ENCODE measurements at places on chromosomes 1 and 21. TPM values are rescaled to one million over a fixed set of nuclear protein-coding genes. Genes with fewer than 3 reads are reported as not detected.
A peak's percentile ranks its signal among the peaks of the same experiment; 100 is the strongest.

DNA sequence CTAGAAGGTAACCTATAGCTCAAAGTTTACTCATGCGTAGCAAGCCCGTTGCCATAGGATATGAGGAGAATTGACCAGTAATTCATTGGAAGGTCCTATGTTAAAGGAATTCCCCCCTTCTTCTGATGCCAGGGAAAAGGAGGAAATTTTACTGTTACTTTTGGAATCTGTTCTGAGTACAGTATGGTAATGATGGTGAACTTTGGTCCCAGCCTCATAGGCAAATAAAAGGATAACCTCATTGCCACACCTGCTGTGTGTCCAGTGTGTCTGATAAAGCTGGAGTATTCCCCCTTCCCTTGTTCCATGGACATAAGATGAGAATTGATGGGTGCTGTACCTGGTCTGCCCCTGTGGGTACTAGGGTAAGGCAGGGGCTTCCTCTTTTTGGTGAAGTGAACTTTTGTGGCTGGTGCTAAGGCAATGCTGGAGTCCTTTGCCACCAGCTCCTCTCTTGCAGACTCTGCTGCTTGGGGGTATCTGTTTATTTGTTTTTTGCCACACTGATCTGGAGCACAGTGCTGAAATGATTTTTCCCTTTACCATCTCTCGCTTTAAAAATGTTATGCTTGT is 22.2 kb downstream of the MPZ start:
- no peak overlapping the region for H3K27ac ChIP-seq
- no peaks in the 10 kb centered on the region for H3K4me1 ChIP-seq
- H3K36me3 ChIP-seq: no peaks in the 10 kb centered on the region
- no peak overlapping the region for H3K4me3 ChIP-seq

GRCh38 chr21:45607909-45608295 is 35.6 kb upstream of the PCBP3 start:
- H3K36me3 ChIP-seq: no peaks in the 10 kb centered on the region
- no peak for DNase-seq
- H3K27ac ChIP-seq: no peak overlapping the region
- H3K4me3 ChIP-seq: no peak overlapping the region

DNA sequence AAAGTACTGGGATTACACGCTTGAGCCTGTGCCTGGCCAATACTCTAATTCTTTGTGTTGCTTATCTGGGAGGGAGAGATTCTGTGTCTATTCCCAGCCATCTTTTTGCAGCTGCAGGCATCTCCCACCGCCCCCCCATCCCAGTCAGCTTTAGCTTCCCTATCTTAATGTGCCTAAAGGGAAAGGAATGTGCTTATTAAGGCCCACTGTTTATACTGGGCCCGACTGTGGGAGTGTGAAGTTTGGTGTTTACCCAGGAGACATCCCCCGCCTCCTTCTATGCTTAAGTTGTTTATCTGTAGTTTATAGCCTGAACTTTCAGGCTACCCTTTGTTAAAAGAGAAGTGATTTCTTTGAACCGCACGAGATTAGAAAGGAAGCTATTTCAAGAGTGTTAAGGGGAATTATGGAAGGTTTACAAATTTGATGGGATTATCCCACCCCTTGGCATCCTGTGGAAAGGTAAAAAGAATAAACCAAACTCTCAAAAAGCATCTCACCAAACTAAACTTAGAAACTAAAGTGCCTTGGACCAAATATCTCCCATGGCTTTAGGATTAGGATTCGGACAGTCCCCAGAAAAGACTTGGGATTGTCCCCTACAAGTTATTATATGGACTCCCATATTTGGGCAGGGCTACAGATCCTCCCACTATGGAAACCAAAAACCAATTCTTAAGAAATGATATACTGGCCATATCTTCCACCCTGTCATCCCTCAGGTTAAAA is 25.5 kb upstream of the ZNF496 start:
- no peaks in the 10 kb centered on the region for H3K36me3 ChIP-seq
- DNase-seq: no peak
- H3K27me3 ChIP-seq: no peaks in the 10 kb centered on the region
- no peaks in the 10 kb centered on the region for H3K4me1 ChIP-seq
- H3K4me3 ChIP-seq: no peak overlapping the region

Gene SMCP
- not detected for total RNA-seq

GRCh38 chr1:115469703-115470476 is 131.8 kb upstream of the NGF start:
- DNase-seq: peak; percentile 21
- H3K4me3 ChIP-seq: no peak overlapping the region
- H3K27me3 ChIP-seq: no peaks in the 10 kb centered on the region
- no peaks in the 10 kb centered on the region for H3K36me3 ChIP-seq
- H3K4me1 ChIP-seq: no peaks in the 10 kb centered on the region
- H3K27ac ChIP-seq: no peak overlapping the region

Gene SEC22B
- 26.5 TPM for total RNA-seq

GRCh38 chr1:31765041-31765467 is 914 bp upstream of the ADGRB2 start:
- peak; percentile 25 for DNase-seq
- H3K4me3 ChIP-seq: no peak overlapping the region
- peaks cover 7% of the 10 kb centered on the region for H3K27me3 ChIP-seq
- H3K27ac ChIP-seq: no peak overlapping the region

DNA sequence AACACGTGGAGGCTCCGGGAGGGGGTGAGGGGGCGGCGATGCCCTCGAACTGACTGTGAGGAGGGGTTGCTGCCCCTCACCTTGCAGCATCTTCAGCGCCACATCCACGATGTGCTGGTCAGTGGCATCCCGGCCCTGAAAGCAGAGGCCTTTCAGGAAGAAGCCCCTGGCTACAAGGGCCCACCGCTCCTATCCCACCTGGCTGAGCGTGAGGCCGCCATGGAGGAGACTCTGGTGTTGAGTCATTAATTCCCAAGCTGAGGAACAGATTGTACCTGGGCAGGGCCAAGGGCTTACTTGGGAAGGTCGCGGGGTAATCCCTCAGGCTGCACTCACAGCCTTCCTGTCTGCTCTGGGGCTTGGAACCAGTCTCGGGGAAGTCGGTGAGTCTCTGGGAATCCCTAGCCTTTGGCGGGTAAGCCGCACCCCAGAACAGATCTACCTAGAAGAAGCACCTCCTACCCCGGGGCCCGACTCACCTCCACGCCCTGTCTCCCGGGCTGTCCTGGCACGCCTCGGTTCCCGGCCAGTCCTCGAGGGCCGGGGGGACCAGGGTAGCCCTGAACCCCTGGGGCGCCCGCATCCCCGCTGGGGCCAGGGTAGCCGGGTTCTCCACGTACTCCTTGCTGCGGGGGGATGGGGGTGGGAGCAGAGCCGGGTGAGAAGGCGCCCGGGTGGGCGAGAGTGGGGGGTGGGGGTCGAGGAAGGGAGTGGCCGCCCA is 13.9 kb downstream of the COL9A2 start:
- no peaks in the 10 kb centered on the region for H3K27me3 ChIP-seq
- no peak overlapping the region for H3K4me3 ChIP-seq
- H3K27ac ChIP-seq: no peak overlapping the region
- H3K36me3 ChIP-seq: no peaks in the 10 kb centered on the region

DNA sequence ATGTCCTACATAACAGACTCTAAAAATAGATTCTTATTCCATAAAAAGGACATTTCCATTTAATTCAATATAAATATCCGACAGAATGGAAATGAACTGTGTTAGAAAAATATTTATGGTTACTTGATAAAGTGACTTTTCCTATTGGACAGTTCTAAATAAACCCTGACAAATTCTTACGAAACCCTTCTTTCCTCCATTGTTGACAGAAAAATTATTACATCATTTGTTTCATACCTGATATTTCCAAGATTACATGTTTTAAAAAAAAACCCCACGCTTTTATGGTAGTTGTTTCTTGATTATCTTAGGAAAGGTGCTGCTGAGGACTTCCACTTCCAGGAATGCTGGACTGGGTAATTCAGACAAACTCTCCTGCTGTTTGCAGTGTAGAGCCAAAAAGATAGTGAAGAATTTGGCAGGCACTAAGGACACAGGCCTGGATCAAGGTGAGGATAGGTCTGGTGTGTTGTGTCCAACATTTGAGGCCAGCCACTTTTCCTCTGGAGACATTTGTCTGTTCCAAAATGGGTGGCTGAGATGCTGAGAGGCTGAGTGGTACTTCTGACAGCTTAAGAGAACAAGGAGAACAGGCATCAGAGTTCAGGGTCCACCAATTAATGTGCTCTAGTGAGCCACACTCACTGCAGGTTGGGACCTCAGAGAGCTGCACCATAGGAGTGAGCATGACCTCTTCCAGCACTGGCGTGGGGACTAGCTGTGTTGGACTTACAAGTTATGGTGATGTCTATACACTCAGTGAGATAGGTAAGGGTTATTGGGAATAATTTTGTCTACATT is 7.0 kb upstream of the C1orf116 start:
- no peak overlapping the region for H3K4me3 ChIP-seq
- no peaks in the 10 kb centered on the region for H3K36me3 ChIP-seq
- no peak overlapping the region for H3K27ac ChIP-seq
- no peaks in the 10 kb centered on the region for H3K4me1 ChIP-seq
- peaks cover 7% of the 10 kb centered on the region for H3K27me3 ChIP-seq
- DNase-seq: no peak

Gene KCNH1
- total RNA-seq: not detected

- no peak overlapping the region for H3K27ac ChIP-seq
- no peaks in the 10 kb centered on the region for H3K27me3 ChIP-seq
- no peak overlapping the region for H3K4me3 ChIP-seq
- H3K4me1 ChIP-seq: no peaks in the 10 kb centered on the region
These were observed 53.5 kb upstream of the C8B start for GRCh38 chr1:57019236-57019839.

Gene DENND4B
- 54.3 TPM for total RNA-seq

- DNase-seq: no peak
- H3K36me3 ChIP-seq: no peaks in the 10 kb centered on the region
These were observed 63.2 kb downstream of the NENF start for GRCh38 chr1:212495766-212496494.

GRCh38 chr1:211532088-211532444 is 40.1 kb upstream of the RD3 start:
- no peak overlapping the region for H3K27ac ChIP-seq
- no peaks in the 10 kb centered on the region for H3K36me3 ChIP-seq
- no peaks in the 10 kb centered on the region for H3K27me3 ChIP-seq
- no peak overlapping the region for H3K4me3 ChIP-seq
- DNase-seq: no peak

GRCh38 chr1:228083871-228084278 is 1.4 kb downstream of the ARF1 start:
- H3K36me3 ChIP-seq: peaks cover 4% of the 10 kb centered on the region
- H3K27ac ChIP-seq: peak overlapping the region; percentile 94
- DNase-seq: peak; percentile 37
- H3K27me3 ChIP-seq: no peaks in the 10 kb centered on the region

- no peaks in the 10 kb centered on the region for H3K36me3 ChIP-seq
- H3K27ac ChIP-seq: no peak overlapping the region
- no peaks in the 10 kb centered on the region for H3K4me1 ChIP-seq
- H3K27me3 ChIP-seq: no peaks in the 10 kb centered on the region
These were observed 21.0 kb downstream of the HSPA13 start for GRCh38 chr21:14361958-14362357.

Gene TSACC
- 0.69 TPM for total RNA-seq

DNA sequence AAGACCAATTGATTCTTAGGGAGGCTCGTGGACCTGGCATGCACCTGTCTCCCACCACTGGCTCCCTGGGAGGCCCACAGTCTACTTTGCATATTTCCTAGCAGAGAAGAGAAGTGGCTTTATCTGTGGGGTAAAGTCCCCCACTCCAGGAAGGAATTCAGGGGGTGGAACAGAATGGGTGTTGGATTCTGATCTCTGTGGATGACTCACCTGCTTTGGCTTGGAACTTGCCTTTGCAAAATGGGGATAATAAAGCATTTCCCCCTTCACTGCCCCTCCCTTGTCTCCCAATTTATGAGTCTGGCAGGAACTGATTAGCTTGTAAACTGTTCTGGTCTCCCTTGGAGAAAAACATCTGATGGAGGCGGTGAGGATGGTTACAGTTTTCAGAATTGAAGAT is 21.2 kb upstream of the OTUD3 start:
- no peak overlapping the region for H3K4me3 ChIP-seq
- H3K27ac ChIP-seq: no peak overlapping the region
- H3K4me1 ChIP-seq: no peaks in the 10 kb centered on the region

Gene TRIM58
- total RNA-seq: not detected

- no peaks in the 10 kb centered on the region for H3K27me3 ChIP-seq
- DNase-seq: peak; percentile 23
- peaks cover 6% of the 10 kb centered on the region for H3K4me1 ChIP-seq
These were observed 1.1 kb upstream of the SETDB1 start for GRCh38 chr1:150925080-150925479.

DNA sequence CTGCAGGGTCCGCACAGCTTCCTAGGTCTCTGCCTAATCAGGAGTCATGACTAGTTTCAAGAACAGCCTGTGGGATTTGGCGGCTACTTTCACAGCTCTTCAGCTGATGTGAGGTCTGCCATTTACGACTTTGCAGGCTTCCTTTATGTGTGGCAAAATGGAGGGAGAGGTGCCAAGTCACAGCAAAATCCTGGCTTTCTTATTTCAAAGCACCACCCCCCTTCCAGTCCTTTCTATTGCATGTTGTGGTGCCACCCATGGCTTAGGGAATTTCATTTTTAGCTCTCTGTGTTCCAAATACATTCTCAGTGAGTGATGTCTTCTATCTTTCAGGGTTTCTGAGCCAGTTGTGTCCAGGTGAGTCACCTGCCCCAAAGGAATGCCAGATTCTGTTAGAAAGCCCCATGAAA is 75.1 kb upstream of the WLS start:
- H3K36me3 ChIP-seq: no peaks in the 10 kb centered on the region
- H3K4me3 ChIP-seq: no peak overlapping the region
- H3K27ac ChIP-seq: no peak overlapping the region
- H3K4me1 ChIP-seq: no peaks in the 10 kb centered on the region
- H3K27me3 ChIP-seq: peaks cover 4% of the 10 kb centered on the region

GRCh38 chr1:155931332-155932038 is 2.7 kb downstream of the KHDC4 start:
- no peak overlapping the region for H3K4me3 ChIP-seq
- no peak for DNase-seq
- no peaks in the 10 kb centered on the region for H3K27me3 ChIP-seq
- peaks cover 42% of the 10 kb centered on the region for H3K4me1 ChIP-seq
- no peak overlapping the region for H3K27ac ChIP-seq
- peaks cover 18% of the 10 kb centered on the region for H3K36me3 ChIP-seq

Gene LRRC53
- total RNA-seq: not detected

Gene CYP4B1
- total RNA-seq: not detected

DNA sequence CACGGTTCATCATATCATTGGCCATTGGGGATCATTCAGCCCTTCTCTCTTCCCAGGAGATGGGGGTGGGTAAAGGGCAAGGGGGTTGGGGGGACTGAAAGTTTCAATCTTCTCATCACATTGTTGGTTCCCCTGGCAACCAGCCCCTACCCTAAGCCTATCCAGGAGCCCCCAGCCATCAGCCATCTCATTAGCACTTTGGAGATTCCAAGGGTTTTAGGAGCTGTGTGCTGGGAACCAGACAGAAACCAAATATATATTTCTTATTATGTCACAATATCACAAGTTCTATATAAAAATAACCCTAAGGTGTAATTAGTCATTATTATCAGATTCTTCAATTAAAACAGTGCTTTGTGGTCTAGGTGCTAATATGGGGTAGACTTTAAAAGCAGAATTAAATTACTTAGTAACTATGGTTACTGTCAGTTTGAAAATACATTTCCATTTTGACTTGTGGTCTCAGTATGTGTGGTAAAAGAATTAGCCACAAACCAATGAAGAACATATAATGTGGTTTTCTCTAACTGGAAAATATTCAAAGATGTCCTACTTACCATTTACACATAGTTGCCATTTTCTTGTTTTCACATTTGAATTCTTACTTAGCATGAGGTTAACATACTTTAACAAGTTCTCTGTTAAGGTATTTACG is 28.1 kb downstream of the IL23R start:
- DNase-seq: no peak
- no peaks in the 10 kb centered on the region for H3K4me1 ChIP-seq
- H3K27me3 ChIP-seq: peaks cover 5% of the 10 kb centered on the region
- H3K27ac ChIP-seq: no peak overlapping the region
- H3K36me3 ChIP-seq: no peaks in the 10 kb centered on the region

All from endothelial cell of umbilical vein (primary cell).